ENCODE measurements at places on chromosomes 7 and 10.

GRCh38 chr10:70761727-70762350, 23.3 kb downstream of the TBATA start:
- DNase-seq = no peak

DNA sequence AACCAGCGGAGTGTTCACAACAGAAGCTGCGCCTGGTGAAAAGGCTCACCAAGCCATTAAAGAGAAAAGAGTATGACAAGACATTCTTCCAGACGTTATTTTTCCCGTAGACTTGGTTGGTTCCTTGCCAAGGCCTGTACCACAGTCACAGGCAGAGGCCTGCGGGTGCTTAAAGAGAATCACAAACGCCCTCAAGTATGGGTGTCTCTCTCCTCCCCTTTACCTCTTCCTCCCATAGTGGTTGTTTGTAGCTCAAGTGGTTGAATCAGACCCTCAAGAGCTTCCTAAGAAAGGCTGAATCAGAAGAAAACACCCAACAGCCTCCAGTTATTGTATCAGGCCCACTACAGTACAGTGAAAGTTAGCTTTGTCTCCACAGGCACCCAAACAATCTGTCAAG, 169.0 kb downstream of the CREB5 start:
- DNase-seq = no peak

GRCh38 chr7:117270371-117270770, 52.5 kb downstream of the WNT2 start:
- DNase-seq = no peak

GRCh38 chr10:119477444-119477843, 65.1 kb downstream of the RGS10 start:
- DNase-seq = no peak

DNA sequence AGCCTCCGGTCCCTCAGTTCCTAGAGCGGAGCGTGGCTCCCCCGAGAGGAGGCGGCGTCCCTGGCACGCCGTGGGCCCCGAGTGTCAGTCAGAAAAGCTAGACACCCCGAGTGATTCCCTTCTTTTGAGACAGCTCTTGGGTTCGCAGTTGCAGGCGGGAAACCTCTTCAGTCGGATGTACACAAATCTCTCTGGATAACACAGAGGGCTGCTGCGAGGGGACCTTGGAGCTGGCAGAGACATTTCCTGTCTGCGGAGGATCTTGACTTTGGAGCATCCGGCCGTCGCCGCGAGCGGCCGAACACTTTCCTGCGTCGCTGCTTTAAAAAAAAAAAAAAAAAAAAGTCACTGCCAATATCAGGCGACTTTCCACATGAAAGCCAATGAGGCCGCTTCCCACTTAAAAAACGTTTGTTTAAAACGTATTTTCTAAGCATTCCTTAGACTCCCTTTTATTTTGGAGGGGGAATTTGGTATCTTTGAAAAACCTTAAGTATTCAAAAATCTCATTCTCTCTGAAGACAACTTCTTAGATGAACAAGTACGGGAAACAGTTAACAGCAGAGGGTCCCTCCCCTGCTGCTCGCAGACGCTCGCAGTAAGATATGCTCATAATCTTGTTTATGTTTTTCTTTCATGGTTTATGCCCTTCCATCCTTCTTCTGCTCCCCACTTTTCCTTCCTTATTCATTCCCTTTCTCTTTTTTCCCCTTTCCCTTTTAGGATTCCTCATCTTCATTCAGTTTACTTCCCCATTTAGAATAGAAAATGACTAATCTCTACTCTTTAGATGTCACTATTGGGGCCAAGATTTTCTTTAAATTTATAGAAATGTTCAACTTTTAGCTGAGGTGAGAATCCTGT, 10.0 kb downstream of the HHEX start:
- DNase-seq = no peak

DNA sequence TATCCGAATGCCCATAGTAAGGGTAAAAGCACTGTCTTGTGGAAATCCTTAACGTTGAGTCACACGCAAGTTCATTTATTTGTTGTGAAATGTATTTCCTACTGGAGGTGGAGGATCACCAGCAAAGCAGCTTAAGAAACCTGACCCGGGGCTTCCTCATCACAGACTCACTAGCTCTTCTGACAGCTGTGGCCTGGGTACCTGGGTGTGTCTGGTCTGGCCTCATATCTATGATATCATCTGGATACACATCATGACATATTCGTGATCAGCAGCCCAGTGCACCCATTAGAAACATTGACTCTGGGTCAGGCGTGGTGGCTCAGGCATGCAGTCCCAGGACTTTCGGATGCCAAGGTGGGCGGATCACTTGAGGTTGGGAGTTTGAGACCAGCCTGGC, 8.8 kb downstream of the DRGX start:
- no peak for DNase-seq

DNA sequence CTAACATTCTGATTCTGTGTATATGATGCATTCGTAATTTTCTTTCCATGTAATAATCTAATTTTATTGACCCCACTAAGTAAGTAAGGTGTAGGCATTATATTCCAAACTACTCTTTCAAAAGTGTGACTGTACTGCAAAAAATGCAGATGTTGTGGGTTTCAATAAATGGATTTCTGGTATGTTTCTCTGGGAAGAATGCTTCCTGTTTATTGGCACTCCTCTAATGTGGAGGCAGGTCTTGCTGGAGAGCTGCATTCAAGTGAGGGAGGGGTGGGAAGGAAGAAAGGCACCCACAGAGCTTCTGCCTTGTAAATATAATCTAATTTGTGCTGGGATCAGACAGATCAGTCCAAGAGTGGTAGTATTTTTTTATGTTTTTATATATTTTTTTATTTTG, 23.9 kb downstream of the ST7 start:
- no peak for DNase-seq

DNA sequence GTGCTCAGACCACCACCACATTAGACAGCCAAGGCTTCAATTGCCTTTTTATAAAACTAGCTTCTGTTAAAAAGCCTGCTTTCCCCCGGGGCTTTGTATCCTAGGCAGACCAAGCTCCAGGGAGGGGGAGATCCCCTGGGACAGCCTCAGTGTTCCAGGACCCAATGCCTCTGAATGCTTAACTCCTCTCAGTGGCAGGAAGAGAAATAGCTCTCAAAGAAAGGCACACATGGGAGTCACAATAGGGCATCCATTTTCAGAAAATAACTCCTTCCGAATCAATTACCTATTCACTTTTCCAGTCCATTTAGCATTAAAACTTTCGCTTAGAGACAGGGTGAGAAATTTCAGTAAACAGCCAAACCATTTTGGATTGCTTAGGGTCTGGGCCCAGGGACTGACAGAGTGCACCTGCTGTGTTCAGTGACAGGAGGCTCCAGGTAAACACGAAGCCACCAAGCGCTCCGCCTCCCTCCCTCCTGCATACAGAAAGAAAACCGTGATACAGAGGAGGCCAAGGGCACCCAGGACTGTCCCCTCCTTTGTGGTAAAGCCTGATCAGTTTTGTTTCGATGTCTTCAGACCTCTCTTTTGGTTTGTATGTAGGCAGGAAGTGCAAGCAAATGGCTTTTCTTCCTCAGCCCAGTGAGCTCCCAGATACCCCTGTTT, 599.7 kb downstream of the KCNMA1 start:
- DNase-seq = no peak

GRCh38 chr10:917416-917720, 14.1 kb downstream of the LARP4B start:
- DNase-seq = no peak

- DNase-seq = no peak
Observed at GRCh38 chr10:80579849-80580637, 42.3 kb downstream of the SH2D4B start.
